ENCODE measurements at places on chromosomes 2 and 18.

- no peak for DNase-seq
These were observed 10.5 kb upstream of the MTERF4 start for GRCh38 chr2:241112592-241112991.

GRCh38 chr2:215531284-215531683 is 95.4 kb upstream of the FN1 start:
- DNase-seq = no peak

DNA sequence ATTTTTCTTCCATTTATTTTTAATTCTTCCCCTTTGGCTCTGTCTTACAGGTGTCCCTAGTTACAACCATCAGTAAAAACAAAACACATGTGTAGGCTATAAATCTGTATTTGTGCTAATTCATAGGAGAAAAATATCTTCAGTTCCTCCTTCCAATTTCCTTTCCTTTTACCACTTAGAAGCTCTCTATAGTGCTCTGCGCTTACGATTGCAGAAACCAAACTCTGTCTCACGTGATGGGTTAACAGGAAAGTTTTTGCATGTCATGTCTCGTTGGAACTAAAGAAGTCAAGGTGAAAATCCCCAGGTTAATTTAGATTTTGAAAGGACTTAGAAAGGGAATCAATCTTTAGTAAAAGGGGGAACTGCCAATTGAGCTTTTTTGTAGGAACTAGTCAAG is 1390.5 kb upstream of the ZEB2 start:
- DNase-seq = no peak

GRCh38 chr2:220393711-220394110 is 766.3 kb downstream of the SLC4A3 start:
- no peak for DNase-seq

GRCh38 chr2:24771764-24772586 is 21.2 kb downstream of the PTRHD1 start:
- no peak for DNase-seq

DNA sequence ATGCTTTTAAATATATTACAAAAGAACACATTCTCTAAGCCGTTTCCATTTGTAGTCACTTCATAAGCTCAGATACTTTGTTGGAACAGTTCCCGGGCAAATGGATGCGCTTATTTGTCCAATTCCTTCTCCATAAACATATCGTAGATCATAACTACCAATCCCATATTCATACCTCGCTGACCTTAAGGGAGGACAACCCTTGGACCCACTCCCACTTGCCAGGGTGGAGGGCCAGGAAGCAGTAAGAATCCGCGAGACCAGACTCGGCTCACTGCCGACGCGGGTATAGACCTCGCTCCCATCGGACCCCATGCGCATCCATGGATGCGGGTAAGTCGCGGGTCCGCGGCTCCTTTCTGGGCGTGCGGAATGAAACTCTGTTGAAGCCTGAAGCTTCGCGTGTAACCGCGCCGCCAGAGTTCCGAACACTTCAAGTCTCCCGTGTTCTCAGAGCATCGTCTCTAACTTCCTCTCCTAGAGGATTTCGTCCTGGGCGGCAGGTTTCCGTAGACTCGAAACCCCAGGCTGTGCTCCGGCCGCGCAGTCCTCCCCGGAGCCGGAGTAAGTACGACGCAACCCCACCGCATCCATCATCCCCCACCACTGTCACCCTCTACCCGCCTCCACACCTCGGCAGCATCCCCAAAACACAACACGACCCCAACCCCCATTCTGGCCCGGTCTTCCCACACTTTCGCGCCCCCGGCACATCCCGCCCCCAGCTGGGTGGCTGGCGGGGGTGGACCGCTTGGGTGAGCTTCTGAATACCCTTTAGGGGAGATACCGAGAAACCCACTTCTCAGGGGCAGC is 1.1 kb downstream of the DSC3 start:
- DNase-seq = peak; percentile 37

DNA sequence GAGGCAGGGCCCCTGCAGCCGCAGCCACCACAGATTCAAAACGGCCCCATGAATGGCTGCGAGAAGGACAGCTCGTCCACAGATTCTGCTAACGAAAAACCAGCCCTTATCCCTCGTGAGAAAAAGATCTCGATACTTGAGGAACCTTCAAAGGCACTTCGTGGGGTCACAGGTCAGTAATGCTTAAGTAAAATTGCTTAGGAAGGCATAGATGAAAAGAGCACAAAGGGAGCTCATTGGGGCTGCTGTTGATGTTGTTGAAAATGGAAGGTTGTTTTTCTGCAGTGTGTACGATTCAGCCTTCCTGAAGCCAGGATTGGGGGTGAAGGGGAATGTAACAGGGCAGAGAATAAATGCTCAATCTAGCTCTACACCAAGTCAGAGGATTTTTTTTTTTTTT is 90.5 kb downstream of the KCTD18 start:
- no peak for DNase-seq

DNA sequence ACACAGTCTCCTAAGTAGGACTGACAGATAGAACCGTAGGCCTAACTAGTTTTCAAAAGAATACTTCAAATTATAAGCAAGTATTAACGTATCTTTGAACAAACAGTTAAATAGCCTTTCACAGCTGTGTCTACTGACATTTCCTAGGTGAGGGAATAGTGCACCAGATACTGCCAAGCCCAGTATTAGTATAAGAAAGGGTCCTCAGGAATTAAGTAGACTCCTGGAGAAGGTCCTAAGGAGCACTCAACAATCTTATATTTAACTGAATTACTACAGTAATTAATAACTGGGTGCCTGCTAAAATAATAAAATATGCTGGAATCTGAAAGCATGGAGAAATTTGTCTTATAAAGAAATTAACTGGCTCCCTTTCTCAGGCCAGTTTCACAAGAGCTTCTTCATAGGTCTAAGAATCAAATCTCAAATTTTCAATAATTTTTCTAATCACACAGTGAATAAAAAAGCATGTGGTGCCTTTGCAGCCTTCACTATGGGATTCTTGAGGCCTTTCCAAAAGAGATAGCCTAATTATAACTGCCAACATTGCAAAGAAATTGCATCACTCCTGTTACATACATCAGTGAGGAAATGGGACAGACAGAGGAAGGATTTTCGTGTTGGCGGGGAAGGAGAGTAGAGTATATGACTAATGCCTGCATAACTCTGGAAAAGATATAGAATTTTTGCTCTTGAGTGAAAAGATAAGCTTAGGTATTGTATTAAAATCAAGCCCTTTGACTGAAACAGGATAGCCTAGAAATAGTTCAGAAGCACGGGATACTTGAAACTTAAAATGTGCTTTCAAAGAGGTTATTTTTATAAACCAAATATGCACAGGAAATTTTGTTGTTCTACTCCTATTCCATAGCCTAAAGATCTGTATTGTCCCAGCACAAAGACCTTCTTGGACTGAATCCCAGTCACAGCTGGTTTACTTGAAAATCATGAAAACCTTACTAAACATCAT is 228.6 kb upstream of the STK17B start:
- DNase-seq = no peak

- peak; percentile 48 for DNase-seq
These were observed 36.8 kb downstream of the HRH4 start for GRCh38 chr18:24497031-24497754.

- no peak for DNase-seq
These were observed 54.2 kb upstream of the CTDP1 start for GRCh38 chr18:79625195-79625923.

- no peak for DNase-seq
These were observed 145.6 kb downstream of the FAM161A start for GRCh38 chr2:61707984-61708852.

- no peak for DNase-seq
These were observed 104.8 kb downstream of the TANC1 start for GRCh38 chr2:159073256-159073655.

DNA sequence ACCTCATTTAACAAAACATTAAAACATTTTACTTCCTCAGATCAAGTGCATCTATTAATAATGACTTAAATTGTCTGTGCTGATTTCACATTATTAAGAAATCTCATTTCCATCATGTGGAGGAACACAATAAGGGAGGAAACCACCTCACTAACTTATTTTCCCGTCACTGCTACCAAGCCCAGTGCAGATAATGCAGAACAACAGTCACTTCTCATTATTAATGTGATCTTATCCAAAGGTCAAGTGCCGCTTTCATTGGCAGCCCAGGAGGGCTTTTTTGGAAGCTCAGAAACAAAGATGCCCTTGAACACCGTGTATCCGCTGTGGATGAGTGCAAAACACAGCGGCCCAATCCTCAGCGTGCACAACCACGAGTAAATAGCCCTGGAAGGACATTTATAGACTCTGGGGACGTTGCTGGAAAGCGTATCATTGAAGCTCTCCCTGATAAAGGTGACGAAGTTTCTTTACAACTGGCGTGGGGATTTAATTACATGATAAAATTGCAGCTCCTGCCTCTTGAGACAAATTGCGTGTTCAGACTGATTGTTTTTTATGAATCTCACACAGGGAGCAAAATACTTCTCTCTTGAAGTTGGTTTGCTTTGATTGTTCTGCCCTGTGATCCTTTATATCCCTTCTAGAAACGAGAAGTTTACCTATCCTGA is 13.2 kb downstream of the ASB18 start:
- no peak for DNase-seq

DNA sequence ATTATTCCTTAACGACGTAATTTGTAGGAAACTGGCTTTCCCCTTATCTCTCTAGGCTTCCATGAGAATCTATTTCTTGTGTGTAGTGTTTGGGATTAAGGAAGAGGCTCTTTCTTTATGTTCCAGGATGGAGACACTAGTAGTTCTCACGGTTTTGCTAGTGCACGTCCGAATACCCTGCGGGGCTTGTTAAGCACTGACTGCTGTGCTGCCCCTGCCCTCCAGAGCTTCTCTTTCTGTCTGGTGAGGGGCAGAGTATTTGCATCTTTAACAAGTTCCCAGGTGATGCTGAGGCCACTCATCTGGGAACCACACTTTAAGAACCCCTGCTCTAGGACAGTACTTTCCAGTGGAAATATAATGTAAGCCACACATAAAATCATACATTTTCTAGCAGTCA is 76.4 kb downstream of the SPATS2L start:
- DNase-seq = no peak

- no peak for DNase-seq
These were observed 35.3 kb downstream of the MEIS1 start for GRCh38 chr2:66470199-66470598.

- no peak for DNase-seq
These were observed 235.2 kb upstream of the LINC00305 start for GRCh38 chr18:64384101-64384500.

DNA sequence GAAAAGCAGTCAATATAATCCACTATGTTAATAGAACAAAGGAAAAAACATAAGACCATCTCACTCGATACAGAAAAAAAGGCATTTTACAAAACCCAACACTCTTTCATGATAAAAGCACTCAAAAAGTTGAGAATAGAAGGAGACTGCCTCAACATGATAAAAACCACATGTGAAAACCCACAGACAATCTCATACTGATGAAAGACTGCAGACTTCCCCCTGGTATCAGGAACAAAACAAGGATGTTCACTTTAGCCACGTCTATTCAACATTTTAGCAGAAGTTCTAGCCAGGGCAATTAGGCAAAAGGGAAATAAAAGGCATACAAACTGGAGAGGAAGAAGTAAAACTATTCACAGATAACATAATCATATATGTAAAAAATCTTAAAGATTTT is 285.9 kb downstream of the EIPR1 start:
- no peak for DNase-seq
